Ascending aorta (tissue), 2 donors: ENCODE measurements at places on chromosomes 5 and 9. TPM values are rescaled to one million over a fixed set of nuclear protein-coding genes. Genes with fewer than 3 reads are reported as not detected.

- H3K4me1 ChIP-seq = no peaks in the 10 kb centered on the region
- no peak for DNase-seq
- no peak overlapping the region for H3K27ac ChIP-seq
- no peak overlapping the region for H3K4me3 ChIP-seq
Observed at GRCh38 chr9:94648185-94648584, 8.9 kb upstream of the FBP1 start.

DNA sequence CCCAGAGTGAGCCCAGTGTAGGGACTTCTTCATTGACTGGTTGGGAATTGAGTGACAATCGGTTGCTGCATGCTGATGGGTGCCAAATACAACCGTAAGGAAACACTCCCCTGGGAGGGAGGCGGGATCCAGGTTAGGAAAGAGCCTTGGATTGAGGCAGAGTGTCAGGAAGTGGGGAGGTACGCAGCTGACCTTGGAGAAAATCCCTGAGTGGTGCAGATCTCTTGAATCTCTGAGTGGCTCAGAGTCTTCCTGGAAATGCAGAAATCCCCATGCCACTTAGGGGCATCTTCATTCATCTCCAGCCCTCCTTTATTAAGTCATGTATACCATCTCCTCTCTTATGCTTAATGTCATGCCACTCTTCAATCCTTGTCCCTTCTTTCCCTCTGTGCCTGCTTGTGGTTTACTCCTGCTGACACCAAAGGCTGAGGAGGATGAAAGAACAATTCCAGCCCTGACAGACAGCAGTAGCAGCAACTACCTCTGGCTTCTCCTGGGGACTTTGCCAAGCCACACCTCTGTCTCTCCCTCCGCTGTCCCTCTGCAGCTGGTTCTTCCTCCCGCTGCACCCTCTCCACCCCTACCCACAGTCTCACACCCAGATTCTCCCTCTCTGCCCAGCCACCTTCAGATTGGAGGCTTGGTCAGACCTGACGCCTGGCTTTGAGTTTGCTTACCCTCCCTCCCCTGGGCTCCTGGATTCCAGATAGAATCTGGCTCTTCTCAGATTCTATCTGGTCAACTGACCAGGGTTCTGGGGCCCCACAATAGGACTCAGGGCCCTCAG is 14.1 kb upstream of the LCP2 start:
- DNase-seq = no peak
- peaks cover 20% of the 10 kb centered on the region for H3K4me1 ChIP-seq
- no peak overlapping the region for H3K27ac ChIP-seq

- H3K27me3 ChIP-seq = no peaks in the 10 kb centered on the region
- H3K4me1 ChIP-seq = no peaks in the 10 kb centered on the region
- DNase-seq = no peak
- H3K27ac ChIP-seq = no peak overlapping the region
- no peak overlapping the region for H3K4me3 ChIP-seq
Observed at GRCh38 chr5:117547192-117547591, 972.6 kb upstream of the SEMA6A start.

DNA sequence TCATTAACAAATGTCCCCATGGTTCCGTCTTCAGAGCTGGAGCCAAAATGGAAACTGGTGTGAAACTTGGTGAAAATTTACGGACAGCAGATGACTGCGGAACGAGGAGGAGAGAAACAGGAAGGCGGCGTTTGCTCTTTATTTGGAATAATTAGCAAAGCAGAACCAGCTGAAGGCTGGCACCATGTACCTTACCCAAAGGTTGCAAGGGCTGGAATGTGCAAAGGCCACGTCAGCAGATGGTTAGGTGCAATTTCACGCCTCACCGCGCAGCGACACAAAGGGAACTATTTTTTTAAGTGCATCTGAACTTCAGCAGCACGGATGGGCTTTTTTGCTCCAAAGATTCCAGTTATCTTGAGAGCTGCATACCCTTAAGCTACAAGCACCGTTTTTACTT is 127.4 kb downstream of the COL23A1 start:
- no peak overlapping the region for H3K4me3 ChIP-seq
- no peak overlapping the region for H3K27ac ChIP-seq
- H3K27me3 ChIP-seq = no peaks in the 10 kb centered on the region
- no peak for DNase-seq

DNA sequence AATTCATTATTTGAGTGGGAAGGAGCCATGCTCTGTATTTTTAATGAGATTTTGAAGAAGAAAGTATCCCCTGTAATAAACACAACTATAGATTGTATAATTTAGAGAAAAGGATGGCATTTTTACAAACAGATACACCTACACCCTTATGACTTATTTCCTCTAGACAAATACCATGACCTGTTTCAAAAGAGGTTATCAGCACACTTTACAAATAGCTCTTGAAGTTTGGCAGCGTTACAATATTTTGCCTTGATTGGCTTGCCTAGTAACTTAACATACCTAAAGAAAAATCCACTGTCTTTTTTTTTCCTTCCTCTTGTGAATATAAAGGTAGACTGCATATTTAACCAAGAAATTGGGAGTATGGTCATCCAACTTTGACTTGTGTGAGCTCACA is 28.5 kb upstream of the CETN3 start:
- no peaks in the 10 kb centered on the region for H3K4me1 ChIP-seq
- no peak overlapping the region for H3K4me3 ChIP-seq
- H3K27ac ChIP-seq = no peak overlapping the region

GRCh38 chr9:95508242-95508967 is 8.4 kb downstream of the PTCH1 start:
- DNase-seq = no peak
- H3K36me3 ChIP-seq = no peaks in the 10 kb centered on the region
- no peaks in the 10 kb centered on the region for H3K27me3 ChIP-seq

DNA sequence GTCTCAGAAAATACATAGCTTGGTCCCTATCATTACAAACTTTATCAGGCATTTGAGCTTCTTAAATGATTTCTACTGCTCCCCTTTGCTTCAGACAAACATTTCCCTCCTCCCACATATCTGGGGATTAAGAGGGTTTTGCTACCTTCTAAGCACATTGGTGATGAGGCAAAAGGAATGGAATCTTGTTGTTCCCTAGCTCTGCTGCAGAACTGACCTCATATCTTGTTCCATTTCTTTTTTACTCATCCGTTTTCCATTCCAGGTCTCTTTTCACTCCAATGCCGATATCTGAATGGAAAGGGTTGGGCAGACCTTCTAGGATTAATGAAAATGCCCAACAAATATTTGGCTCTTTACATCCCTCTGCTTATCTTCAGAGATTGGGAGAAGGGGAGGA is 444.6 kb downstream of the ZNF608 start:
- no peaks in the 10 kb centered on the region for H3K4me1 ChIP-seq
- H3K4me3 ChIP-seq = no peak overlapping the region
- no peaks in the 10 kb centered on the region for H3K27me3 ChIP-seq
- H3K27ac ChIP-seq = no peak overlapping the region
- no peak for DNase-seq

The ANKDD1B gene
- total RNA-seq = not detected

The ALDOB gene
- total RNA-seq = 4.8 TPM

The PLAC8L1 gene
- not detected for total RNA-seq
